ENCODE measurements at places on chromosomes 1 and 21.

GRCh38 chr1:226974544-226975258 is 34.6 kb downstream of the COQ8A start:
- DNase-seq, result no peak

DNA sequence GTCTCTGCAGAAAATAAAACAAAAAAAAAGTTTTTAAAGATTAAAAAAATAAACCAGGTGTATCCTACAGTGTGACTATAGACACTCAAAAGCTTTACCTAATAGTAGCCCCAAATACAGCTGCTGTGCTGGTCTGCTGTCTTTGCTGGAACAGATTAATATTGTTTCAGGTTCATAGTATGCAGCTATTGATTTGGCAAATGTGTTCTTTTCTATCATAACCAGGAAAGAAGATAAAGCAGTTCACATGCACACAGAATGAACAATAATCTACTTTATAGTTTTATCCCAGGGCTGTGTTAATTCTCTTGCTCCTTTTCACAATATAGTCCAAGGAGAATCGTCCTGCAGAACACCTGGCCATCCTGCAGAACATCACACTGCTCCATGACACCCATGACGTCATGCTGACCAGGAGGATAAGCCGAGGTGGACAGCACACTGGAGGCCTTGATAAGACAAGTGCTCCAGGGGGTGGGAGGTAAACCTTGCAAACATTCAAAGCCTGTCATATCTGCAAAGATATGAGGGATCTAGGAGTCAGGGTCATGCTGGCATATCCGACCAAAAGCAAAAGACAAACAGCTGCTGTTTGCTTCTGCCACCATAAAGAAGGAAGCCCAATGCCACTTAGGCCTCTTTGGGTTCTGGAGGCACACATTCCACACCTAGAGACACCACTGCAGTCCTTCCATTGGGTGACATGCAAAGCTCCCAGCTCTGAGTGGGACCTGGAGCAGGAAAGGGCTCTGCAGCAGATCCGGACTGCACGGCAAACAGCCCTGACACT is 86.1 kb upstream of the SLC2A1 start:
- no peak for DNase-seq

DNA sequence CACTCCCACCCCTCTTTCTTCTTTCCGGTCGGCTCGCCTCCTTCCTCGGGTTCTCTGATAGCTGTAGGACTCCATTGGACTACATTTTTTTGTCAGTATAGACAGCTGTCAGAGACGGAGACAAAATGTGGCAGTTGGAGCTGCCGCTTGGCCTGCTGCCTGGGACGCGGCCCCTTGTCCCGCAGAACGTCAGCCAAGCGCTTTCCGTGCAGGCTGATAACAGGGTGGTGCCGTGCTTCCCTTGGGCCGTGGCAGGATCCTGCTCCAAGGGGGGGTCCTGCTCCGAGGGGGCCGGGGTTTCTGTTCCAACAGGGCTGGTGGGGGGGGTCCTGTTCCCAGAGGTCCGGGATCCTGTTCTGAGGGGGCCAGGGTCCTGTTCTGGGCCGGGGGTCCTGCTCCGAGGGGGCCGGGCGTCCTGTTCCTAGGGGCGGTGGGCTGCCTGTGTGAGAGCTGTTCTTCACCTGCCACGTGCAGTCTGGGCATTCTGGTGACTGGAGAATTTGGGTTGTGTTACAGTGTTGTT is 4.9 kb downstream of the SKI start:
- no peak for DNase-seq

DNA sequence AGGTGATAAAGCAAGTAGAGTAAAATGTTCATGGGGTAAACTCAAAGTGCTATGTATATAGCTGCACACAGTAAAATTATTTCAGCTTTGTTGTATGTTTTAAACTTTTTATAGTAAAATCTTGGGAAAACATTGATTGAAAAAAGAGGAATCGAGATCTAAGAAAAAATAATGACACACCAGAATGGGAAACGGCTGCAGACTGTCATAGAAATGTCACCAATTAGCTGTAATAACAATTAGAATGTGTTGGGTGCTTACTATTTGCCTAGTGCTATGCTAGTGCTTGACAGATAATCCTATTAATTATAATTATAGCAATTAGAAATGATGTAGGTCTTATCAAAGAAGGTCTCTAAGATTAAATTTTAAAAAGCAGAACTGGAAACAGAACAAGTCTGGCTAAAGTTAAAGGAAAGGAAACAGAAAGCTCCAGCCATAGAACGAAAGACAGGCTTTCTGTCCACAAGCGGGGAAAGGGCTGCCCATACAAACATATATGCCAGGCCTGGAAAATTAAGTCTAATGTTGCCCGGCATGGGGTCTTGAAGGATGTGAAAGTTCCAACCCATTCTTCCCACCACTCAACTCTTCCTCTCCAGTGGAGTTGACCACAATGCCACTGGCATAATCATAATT is 5.0 kb downstream of the PCNX2 start:
- no peak for DNase-seq

DNA sequence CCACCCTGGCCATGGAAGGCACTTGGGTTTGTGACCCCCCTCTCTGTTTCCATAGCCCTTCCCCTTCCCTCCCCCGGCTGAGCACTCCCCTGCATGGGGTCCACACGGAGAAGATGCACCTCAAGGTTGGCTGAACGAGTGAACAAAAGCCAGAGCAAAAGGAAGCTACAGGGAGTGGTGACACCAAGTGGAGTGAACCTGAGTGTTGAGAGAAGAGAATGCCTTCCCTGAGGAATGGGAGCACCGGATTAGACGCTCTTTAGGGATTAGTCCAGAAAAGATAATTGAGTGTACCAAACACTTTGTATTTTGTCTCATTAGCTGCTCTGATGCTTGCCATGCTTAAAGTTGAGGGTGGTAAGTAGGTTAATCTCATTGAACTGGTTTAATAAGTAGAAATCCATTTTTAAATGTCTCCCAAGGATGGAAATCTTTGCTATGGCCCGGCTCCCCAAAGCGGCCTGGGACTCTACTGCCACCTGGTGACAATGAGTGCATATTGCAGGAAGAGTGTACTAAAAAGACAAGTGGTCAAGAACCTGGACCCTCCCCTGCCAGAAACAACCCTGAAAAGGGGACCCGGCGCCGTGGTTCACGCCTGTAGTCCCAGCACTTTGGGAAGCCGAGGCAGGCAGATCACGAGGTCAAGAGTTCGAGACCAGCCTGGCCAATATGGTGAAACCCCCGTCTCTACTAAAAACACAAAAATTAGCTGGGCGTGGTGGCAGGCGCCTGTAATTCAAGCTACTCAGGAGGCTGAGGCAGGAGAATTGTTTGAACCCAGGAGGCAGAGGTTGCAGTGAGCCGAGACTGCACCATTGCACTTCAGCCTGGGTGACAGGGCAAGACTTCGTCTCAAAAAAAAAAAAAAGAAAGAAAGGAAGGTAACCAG is 150.6 kb upstream of the ZC3H12A start:
- peak; percentile 12 for DNase-seq

DNA sequence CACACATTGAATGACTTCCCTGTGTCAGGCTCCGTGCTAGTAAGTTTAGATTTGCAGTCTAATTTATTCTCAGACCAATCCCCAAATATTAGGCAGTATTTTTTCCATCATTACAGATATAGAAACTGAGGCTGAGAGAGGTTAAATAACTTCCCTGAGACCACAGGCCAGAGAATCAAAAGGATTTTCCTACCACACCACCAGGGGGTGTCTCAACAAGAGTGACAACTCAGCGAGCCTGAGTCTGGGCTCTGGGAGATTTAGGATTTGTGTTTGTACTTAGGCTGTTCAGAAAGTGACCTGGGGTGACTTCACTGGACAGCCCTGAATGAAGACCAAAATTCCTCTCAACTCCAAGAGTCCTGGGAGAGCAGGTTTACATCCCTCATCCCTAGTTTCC is 13.3 kb upstream of the LCE5A start:
- DNase-seq, result no peak

DNA sequence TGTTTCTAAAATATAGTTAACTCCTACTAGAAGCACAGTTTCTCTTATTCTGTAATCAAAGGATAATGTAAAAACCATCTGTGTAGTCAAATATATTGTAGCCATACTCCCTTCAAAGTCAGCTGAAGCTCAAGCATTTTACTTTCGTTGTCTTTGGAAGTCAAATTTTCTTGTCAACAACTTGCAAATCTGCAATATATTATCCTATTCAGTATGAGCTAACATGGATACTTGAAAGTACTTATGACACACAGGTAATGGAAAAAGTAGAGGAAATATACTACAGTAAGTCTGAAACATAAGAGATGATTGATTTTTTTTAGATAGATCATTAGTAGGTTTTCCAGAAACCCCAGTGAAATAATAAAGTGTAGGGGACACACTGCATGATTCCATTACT is 121.5 kb downstream of the COL24A1 start:
- no peak for DNase-seq

DNA sequence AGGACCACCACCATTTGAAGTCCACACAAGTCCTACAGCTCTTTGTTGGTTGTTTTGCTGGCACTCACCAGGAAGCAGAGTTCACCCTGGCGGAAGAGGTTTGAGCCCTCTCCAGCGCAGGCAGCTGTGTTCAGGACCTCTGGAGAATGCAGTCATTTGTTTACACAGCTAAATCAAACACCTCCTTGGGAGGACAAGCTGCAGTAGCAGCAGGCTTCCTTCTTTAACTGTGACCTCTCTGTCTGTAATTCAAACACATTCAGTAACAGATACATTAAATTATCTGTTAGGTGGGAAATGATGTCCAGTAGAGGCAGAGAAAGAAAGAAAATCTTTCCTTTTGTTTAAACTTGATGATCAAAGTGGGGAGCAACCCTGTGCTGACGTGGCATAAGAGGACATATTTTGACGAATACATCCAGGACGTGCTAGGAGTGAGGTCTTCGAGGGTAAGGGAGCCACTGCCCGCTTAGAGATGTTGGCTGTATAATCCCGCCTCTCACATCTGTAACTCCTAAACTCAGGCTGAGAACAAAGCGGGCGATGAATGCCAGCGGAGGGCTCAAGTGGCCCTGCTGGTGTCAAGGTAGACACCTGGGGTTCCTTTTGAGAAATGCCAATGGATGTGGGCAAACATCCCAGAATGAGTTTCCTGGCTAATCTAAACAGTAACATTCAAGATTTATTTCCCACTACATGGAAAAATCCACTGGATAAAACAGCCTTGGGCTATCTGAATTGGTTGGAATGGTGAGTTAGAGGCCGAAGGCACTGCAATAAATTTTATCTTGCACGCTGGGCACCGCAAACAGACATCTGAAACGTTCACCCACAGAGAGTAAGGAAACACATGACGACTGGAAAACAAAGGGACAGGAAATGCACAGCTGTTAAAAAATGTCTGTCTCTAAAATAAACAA is 51.7 kb downstream of the ABCA4 start:
- peak; percentile 10 for DNase-seq

GRCh38 chr21:35037384-35037765 is 11.7 kb downstream of the RUNX1 start:
- no peak for DNase-seq

DNA sequence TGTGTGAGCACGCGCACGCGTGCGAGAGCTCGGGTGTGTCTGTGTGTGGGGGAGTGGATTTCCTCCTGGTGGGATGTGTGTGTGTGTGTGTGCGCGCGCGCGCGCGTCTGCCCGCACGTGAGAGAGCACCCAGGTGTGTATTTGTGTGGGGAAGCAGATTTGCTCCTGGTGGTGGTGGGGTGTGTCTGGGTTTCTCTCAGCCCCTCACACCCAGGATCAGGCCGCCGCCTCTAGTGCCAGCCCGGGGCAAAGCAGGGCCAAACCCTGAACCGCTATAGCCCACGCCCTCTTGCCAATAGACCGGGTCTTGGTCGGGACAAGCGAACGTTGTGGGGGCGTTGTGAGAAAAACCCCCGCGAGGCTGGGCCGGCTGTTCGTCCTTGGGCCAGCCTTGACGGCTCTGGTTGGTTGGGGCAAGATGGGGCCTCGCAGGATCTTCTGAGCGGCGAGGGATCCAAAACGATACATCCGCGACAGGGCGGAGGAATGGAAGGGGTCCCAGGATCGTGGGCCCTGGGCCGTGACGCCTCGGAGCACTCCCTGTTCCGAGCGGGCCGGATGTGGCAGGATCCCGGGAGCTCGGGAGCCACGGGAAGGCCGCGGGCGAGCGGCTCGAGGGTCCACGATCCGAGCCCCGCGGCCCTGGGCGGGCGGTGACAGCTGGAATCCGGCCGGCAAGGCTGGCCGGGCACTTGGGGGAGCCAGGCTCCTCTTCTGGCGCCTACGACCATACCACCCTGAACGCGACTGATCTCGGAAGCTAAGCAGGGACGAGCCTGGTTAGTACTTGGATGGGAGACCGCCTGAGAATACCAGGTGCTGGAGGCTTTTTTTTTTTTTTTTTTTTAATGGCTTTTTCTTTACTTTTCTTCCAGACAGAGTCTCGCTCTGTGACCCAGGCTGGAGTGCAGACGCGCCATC is 68.2 kb downstream of the RNF187 start:
- no peak for DNase-seq

DNA sequence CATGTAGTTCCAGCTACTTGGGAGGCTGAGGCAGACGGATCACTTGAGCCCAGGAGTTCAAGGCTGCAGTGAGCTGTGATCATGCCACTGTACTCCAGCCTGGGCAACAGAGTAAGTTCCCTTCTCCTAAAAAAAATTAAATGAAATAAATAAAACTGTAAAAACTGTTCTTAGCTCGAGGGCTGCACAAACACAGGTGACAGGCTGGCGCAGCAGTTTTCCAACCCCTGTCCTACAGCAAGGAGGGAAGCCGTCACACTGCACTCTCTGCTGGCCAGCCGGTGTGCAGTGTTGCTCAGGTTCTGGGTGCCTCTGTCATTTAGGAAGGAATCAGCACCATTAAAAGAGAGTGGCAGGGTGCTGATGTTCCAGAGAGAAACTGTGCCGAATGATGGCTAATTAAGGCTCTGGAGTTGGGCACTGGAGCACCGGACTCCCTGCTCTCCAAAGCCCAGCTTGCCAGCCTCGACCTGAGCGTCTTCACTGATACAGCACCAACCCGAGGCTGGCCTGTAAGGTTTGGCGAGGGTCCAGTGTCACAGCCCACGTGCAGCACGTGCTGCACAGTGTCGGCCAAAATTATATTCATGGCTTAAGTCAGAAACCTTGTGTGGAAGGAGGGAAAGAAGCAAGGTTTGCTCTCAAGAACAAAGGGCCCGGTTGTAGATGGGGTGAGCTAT is 26.4 kb upstream of the KCNAB2 start:
- no peak for DNase-seq

GRCh38 chr1:119779869-119780356 is 11.2 kb upstream of the HMGCS2 start:
- peak; percentile 14 for DNase-seq

DNA sequence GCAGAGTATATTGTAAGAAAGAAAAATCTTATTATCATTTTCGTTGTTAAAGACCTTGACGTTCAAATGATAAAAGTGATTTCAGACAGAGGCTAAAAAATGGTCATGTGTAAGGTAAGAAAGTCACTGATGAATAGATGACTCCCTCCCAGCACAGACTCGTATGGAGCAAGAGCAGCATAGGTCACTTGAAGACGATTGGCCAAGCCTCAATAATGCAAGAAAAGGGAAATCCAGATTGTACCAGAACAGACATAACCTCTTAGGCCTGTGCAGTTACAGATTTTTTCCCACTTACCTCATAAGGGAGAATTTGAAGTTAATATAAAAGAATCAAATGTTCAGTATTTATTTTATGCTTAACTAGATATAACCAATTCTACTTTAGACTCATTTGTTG is 16.3 kb upstream of the OLFML2B start:
- DNase-seq, result no peak
